Stimulated activated CD4-positive, alpha-beta T cell treated with anti-CD3 and anti-CD28 coated beads, TNF-alpha, amount 100 ng/mL, for 48 hours (primary cell): ENCODE measurements at places on chromosomes 7 and 10.
A peak's percentile ranks its signal among the peaks of the same experiment; 100 is the strongest.

- no peak for DNase-seq
Measured at GRCh38 chr7:79855172-79855571, 279.5 kb upstream of the GNAI1 start.

DNA sequence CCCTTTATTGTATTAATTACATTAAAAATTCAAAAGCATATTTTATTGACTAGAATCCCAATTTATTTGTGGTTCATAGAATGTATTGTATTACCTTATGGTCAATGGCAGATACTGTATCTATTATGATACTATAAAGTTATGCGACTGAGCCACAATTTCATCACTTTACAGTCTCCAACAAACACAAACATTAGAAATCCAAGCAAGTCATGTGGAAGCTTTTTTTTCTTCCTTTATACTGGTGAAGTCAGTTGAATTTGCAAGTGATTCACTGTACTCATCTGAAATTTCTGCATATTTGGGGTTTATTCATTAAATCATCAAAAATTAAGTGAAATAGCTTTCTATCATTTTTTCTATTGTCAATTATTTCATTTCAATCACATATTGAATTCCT is 54.3 kb downstream of the BMPER start:
- no peak for DNase-seq

DNA sequence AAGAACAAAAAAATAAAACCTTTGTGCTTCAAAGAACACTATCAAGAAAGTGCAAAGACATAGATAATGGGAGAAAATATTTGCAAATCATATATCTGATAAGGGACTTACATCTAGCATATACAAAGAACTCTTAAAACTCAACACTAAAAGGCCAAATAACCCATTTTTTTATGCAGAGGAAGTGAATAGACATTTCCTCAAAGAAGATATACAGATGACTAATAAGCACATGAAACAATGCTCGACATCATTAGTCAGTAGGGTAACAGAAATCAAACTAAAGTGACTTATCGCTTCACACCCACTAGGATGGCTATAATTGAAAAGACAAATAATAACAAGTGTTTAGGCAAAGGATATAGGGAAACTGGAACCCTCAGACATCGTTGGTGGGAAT is 78.0 kb downstream of the MALSU1 start:
- DNase-seq, result no peak

DNA sequence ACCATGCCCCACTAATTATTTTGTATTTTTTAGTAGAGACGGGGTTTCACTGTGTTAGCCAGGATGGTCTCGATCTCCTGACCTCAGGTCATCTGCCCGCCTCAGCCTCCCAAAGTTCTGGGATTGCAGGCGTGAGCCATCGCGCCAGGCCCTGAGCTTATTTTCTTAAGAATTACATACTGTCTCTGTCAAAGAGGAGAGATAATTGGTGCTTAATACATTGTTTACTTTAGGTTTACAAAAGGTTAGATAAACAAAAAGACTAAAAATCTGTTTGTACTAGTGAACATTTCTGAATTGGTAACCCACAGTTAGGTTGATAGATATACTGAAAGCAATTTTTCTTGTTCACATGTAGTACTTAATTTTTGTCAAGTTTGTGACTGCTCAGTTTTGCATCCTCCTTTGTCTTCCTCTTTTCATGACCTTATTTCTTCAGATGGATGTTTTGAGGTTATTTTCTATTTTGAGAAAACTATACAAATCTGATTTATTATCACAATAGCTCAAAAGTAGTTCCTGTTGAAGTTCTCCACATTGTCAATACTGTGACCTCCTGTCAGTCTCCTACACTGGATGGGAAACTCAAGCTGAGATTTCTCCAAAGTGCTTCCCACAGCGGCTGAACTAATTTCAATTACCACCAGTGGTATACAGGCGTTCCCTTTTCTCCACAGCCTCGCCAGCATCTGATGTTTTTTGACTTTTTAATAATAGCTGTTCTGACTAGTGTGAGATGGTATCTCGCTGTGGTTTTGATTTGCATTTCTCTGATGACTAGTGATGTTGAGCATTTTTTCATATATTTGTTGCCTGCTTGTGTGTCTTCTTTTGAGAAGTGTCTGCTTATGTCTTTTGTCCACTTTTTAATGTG is 22.5 kb downstream of the HHEX start:
- no peak for DNase-seq

GRCh38 chr10:58806323-58806722 is 293.7 kb downstream of the BICC1 start:
- DNase-seq, result no peak

- DNase-seq, result no peak
Measured at GRCh38 chr7:22624781-22625180, 102.2 kb upstream of the IL6 start.

GRCh38 chr7:36338256-36338655 is 51.4 kb upstream of the ANLN start:
- no peak for DNase-seq

- DNase-seq, result no peak
Measured at GRCh38 chr10:126839094-126839761, 66.0 kb upstream of the DOCK1 start.

GRCh38 chr7:45660201-45660900 is 86.2 kb downstream of the ADCY1 start:
- no peak for DNase-seq

DNA sequence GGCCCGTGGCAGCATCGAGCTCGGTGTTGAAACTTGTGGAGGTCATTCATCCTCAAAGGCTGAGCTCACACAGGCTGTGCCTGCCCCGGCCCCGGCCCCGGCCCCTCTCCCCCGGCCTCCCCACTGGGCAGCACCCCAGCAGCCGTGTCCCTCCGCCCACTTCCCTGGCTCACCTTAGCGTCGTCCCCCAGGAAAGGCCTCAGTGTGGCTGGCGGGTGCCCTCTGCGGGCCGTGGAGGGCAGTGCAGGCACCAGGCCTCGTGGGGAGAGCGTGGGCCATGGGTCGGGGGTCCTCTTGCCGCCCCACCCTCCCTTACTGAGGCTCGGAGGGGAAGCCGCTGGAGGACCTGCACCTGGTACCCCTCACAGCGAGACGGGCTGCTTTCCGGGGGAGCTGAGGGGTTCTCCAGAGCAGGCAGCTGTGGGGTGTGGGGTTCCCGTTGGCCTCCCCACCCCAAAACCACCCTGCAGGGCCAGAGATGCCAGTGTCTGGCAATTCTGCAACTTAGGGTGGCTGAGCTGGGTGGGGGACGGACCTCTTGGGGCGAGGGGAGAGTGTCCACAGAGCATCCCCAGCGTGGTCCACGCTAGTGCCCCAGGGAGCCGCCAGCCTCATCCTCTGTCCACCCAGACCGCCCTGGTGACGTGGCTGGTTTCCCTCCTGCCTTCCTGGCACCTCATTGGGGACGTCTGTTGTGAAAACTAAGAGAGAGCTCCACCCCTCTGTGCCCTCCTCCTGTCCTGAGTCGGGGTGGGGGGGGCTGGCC is 44.2 kb upstream of the DPYSL4 start:
- DNase-seq, result no peak

GRCh38 chr10:26242706-26243350 is 26.3 kb downstream of the GAD2 start:
- DNase-seq, result no peak

- DNase-seq, result no peak
Measured at GRCh38 chr10:52652431-52653262, 119.9 kb downstream of the MBL2 start.

GRCh38 chr10:62748386-62748785 is 56.1 kb upstream of the ADO start:
- DNase-seq, result no peak

DNA sequence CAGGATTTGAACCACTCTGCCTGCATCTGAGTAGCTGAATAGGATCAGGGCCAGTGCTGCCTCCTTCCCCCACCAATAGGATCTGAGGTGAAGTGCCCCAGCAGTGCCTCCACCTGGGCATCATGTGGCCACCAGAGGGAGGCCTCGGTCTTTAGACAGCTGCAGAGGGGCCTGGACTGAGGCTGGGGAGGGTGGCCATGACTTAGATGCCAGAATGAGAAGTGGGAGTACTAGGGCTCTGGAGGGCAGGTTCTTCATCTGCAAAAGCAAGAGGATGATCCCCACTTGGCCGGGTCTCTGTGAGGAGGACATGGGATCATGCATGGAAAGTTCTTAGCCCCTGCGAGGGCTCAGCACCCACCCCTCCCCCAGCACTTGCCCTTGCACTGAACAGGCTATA is 56.9 kb downstream of the NEUROG3 start:
- peak; percentile 36 for DNase-seq

DNA sequence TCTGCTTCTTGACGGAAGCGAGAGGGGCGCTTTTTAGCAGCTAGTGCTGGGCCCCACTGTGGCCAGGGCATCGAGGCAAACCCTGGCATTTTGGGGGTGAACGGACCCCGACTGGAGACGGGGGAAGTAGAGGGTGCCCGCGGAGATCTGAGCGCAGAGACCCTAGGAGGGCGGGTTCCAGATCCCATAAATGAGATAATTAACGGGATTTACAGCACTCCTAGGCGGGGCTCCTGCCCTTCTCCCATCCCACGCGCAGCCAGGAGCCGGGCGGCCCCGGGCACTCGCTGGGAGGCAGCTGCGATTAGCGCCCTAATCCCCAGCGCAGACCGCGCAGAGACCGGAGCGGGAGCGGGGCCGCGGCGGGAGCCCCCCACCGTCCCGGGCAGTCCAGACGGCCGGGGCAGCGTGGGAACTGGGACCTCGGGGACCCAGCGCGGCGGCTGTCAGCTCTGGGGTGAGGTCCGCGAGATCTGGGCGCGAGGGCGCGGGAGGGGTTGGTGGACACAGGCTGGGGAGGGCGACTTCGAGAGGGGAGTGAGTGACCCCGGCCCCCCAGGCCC is 735 bp downstream of the JCAD start:
- no peak for DNase-seq

- DNase-seq, result no peak
Measured at GRCh38 chr10:34413214-34413613, 401.9 kb downstream of the PARD3 start.

DNA sequence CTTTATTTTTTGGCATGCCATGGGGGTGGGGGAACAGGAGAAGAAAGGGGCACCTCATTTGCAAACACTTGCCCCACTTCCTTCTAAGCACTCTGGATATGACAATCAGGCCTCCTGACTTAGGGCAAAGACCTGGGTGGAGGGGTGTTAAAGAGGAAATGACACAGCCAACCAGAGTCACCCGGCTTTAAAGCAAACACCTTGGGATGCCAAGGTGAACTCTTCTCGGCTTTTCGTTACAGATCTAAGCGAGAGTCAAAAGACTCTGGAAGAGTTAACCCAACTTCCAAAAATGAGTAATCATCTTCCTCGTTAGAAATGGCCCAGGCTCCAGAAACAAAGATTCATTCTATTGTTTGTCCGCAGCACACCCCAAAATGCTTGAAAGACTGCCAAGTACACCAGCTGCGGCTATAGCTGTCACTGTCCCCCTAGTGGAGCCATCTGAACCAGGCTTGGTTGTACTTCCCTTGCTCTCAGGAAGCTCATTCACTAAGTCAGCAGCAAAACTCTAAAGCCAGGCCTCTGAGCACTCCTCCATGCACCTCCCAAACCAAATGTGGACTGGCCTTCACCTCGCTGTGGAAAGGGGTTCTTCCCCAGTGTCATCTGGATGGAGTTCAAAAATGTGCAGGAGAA is 24.8 kb downstream of the FAM53B start:
- peak; percentile 56 for DNase-seq

- DNase-seq, result no peak
Measured at GRCh38 chr10:108104551-108105156, 940.1 kb upstream of the SORCS1 start.

DNA sequence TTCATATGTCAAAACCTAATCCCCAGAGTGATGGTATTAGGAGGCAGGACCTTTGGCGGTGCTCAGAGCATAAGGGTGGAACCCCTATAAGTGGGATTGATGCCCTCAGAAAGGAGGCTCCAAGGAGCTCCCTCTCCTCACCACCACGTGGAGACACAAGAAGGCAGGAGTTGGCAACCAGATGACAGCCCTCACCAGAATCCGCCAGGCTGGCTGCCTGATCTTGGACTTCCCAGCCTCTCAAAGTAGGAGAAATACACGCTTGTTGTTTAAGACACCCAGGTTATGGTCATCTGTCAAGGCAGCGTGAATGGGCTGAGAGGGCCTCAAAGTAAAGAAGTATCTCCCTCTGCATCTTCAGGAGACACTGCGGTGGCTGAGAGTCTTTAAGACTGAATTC is 187.7 kb downstream of the TNS3 start:
- no peak for DNase-seq

- DNase-seq, result peak; percentile 23
Measured at GRCh38 chr7:43108255-43109011, 4.0 kb upstream of the HECW1 start.

- DNase-seq, result no peak
Measured at GRCh38 chr10:130353928-130354572, 217.9 kb downstream of the GLRX3 start.
